ENCODE measurements at places on chromosomes 11 and 22.

DNA sequence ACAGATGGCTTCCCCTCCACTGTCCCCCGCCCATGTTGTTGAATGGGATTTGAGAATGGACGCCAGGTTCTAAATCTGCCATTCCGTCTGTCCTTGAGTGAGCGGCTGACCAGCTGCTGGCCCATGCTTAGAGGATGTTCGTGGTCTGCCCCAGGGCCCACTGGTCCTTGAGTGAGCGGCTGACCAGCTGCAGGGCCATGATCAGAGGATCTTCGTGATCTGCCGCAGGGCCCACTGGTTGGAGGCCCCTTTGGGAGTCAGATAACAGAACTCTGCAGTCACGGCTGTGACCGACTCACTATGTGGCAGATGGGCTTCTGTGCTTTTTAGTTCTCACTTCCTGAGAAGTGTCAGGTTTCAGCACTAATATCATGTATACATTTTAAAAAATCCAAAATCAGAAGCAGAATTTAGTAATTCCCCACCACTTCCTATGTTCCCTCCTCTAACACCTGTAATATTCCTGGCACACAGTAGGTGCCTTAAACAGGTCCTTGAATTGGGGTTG is 54.1 kb downstream of the MICAL3 start:
- no peak overlapping the region for H3K27ac ChIP-seq
- no peak overlapping the region for H3K4me3 ChIP-seq
- H3K4me1 ChIP-seq, result peaks cover 8% of the 10 kb centered on the region
- H3K36me3 ChIP-seq, result peaks cover 5% of the 10 kb centered on the region

GRCh38 chr22:35458547-35459422 is 58.8 kb downstream of the MCM5 start:
- H3K4me1 ChIP-seq, result no peaks in the 10 kb centered on the region
- no peak overlapping the region for H3K27ac ChIP-seq
- H3K4me3 ChIP-seq, result no peak overlapping the region
- DNase-seq, result no peak
- no peaks in the 10 kb centered on the region for H3K27me3 ChIP-seq

DNA sequence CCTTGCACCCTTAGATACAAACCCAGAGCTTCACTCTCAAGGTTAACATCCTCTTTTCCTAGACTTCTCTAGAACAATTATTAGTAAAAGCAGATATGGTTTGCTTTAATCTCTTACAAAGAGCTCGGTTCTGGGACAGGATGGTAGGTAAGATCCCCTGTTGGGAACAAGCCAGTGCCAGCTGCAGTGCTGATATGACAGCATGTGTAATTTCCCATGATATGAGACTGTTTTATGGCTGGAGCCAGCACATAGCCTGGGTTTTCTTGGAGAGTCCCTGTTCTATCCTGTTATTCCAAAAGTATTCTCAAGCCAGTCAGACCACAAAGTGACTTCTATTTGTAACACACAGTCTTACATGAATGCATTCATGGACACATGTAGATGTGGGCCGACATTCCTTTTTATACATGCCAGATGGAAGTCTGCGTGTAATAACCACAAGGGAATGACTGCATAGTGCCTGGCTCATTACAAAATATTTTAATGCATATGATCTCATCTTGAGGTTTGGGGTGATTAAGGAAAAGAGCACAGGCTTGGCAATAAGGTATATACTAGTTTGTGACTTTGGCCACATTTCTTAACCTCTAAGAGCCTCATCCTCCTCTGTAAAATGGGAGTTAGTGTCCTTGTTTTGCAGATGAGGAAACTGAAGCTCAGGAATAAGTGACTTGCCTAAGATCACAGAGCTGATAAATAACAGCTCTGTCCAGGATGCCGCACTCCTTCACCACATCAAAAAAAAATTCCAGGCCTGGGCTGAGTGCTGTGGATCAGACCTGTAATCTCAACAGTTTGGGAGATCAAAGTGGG is 21.8 kb downstream of the CLMP start:
- no peak overlapping the region for H3K4me3 ChIP-seq
- H3K36me3 ChIP-seq, result no peaks in the 10 kb centered on the region
- H3K27ac ChIP-seq, result no peak overlapping the region
- H3K4me1 ChIP-seq, result no peaks in the 10 kb centered on the region

- no peak overlapping the region for H3K27ac ChIP-seq
- no peak overlapping the region for H3K4me3 ChIP-seq
- no peaks in the 10 kb centered on the region for H3K36me3 ChIP-seq
- DNase-seq, result no peak
- H3K27me3 ChIP-seq, result no peaks in the 10 kb centered on the region
- H3K4me1 ChIP-seq, result peaks cover 17% of the 10 kb centered on the region
Observed at GRCh38 chr11:123356539-123356938, 73.5 kb upstream of the GRAMD1B start.

- DNase-seq, result no peak
- no peak overlapping the region for H3K27ac ChIP-seq
- no peak overlapping the region for H3K4me3 ChIP-seq
- peaks cover 19% of the 10 kb centered on the region for H3K4me1 ChIP-seq
Observed at GRCh38 chr22:36871669-36872081, 10.9 kb downstream of the NCF4 start.

- DNase-seq, result peak; percentile 27
- H3K4me1 ChIP-seq, result peaks cover 41% of the 10 kb centered on the region
- peaks cover 31% of the 10 kb centered on the region for H3K36me3 ChIP-seq
Observed at GRCh38 chr11:690738-691633, 4.0 kb downstream of the DEAF1 start.

DNA sequence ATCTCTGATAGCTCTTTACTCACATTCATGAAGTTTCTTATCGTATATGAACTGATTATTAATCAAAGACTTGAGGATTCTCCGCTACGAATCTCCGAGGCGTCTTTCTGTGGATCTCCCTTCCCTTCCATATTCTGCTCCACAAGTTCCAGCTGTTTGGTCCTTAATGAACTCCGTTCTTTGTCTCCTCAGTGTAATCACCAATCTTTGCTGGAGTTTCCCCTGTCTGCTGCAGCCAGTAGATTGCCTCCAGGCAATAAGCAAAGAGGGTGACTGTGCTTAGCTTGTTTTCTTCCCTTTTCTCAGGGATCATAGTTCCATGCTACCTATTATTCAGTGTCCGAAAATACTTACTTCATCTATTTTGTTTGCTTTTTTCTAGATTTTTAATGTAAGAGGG is 169.6 kb upstream of the FOLH1 start:
- H3K36me3 ChIP-seq, result no peaks in the 10 kb centered on the region
- H3K4me3 ChIP-seq, result no peak overlapping the region
- H3K27me3 ChIP-seq, result no peaks in the 10 kb centered on the region
- no peak for DNase-seq

- H3K27me3 ChIP-seq, result no peaks in the 10 kb centered on the region
- no peaks in the 10 kb centered on the region for H3K4me1 ChIP-seq
- H3K36me3 ChIP-seq, result no peaks in the 10 kb centered on the region
- no peak overlapping the region for H3K27ac ChIP-seq
Observed at GRCh38 chr22:44588348-44588747, 90.3 kb upstream of the RTL6 start.

DNA sequence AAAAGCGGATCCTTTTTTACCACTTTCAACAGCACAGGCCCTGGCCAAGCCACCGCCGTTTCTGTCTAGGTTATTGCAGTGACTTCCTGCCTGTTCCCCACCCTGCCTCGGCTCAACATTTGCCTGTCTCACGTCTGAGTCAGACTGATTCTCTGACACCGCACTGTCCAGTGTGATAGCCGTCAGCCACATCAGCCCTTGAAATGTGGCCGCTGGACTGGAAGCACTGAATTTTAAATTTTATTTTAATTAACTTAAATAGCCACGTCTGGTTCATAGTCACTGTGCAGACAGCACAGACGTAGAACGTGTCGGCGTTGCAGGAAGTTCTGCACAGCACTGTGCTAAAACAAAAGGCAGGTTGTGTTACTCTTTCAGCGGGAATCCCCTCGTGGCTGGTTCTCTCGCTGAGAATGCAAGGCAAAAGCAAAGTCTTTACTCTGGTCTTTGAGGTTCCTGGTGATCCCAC is 56.3 kb upstream of the ADSL start:
- DNase-seq, result peak; percentile 73
- no peaks in the 10 kb centered on the region for H3K27me3 ChIP-seq
- H3K4me1 ChIP-seq, result peaks cover 66% of the 10 kb centered on the region
- H3K4me3 ChIP-seq, result no peak overlapping the region

- H3K27ac ChIP-seq, result no peak overlapping the region
- no peak for DNase-seq
- no peaks in the 10 kb centered on the region for H3K27me3 ChIP-seq
- H3K4me3 ChIP-seq, result no peak overlapping the region
- no peaks in the 10 kb centered on the region for H3K36me3 ChIP-seq
Observed at GRCh38 chr11:35089666-35090065, 49.3 kb upstream of the CD44 start.

All from CD4-positive, alpha-beta memory T cell (primary cell).